Dermis blood vessel endothelial cell (primary cell): ENCODE measurements at places on chromosomes 7 and 10.

- DNase-seq = no peak
Observed at GRCh38 chr10:132919374-132920100, 22.8 kb downstream of the CFAP46 start.

- no peak for DNase-seq
Observed at GRCh38 chr10:73863039-73863817, 11.1 kb downstream of the CAMK2G start.

GRCh38 chr10:128739930-128740329 is 613.7 kb upstream of the MKI67 start:
- no peak for DNase-seq

DNA sequence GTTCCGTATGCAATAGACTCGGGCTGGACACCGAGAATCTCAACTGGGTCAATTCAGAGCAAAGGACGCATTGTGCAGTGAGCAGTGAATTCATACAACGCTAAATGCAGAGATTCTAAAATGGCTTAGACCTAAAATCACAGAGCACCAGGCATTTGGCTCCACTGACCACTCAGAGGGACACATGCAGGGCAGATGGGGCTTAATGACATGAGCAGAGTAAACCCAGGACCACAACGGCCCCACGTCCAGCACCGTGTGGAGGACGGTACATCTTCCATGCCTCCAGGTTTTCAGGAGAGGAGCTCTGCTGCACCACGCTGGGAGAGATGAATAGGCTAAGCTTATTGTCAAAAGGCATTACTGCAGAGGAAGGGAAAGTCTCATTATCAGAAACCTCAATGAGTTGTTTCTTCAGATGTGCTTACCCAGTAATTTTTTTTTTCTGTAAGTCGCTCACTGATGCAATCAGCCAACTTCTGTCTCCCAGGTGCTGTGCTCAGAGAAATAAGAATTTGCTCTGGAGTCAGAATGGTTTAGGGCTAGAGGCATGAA is 555.0 kb downstream of the PTPRN2 start:
- no peak for DNase-seq

GRCh38 chr10:12448729-12449391 is 99.5 kb downstream of the CAMK1D start:
- DNase-seq = peak; percentile 7

GRCh38 chr10:79066411-79067240 is 2.1 kb upstream of the ZMIZ1 start:
- peak; percentile 41 for DNase-seq

DNA sequence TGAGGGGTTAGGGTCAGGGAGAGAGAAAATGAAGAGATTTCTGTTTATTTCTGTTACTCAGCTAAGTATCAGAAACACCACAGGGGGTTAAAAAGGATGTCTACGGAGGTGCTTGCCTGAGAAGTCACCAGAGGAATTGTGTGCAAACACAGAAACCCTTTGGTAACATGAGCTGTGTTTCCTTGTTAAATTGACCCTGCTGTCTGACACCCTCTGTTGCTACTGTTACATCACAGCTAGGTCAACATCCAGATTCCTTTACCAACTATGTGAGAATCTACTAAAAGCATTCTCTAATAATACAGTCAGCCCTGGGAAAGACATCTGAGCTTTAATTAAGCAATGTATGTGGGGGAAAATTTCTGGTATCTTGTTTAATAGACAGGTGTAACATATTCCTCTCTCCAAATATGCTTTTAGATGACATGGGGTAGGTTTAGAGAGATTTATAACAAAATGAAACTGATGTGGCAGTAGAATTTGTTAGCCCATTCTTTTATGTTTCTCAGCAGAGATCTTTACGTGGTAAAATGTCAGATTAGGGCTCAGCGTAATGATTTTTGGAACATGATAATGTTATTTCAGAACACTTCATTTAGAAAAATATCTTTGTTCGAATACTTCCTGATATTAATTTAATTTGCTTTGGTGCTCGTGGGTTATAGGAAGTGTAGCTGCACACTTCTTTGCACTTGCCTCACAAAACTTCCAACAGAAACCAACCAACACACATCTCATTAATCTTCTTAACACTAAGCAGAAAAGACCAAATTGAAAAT is 168.0 kb upstream of the AHR start:
- DNase-seq = peak; percentile 68

- DNase-seq = no peak
Observed at GRCh38 chr10:72007246-72007892, 43.2 kb downstream of the CHST3 start.

GRCh38 chr10:126846959-126847358 is 58.3 kb upstream of the DOCK1 start:
- no peak for DNase-seq

- DNase-seq = no peak
Observed at GRCh38 chr10:62650411-62650810, 154.1 kb upstream of the ADO start.

DNA sequence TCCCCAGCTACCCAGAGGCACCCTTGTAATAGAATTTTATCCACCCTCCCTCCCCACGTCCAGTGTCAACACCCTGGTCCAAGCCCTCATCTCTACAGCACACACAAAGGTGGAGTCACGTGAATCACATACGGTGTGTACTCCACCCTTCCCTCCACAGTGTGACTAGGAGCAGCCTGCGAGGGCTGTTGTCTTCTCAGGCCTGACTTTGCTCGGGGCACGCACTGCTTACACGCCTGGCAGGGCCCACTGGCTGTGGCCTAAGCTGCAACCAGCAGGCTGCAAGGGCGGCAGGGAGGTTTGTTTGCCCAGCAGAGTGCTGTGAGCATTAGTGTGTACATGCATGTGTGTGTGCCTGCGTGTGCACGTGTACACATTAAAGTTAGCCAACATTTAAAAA is 93.7 kb downstream of the COBL start:
- DNase-seq = no peak

DNA sequence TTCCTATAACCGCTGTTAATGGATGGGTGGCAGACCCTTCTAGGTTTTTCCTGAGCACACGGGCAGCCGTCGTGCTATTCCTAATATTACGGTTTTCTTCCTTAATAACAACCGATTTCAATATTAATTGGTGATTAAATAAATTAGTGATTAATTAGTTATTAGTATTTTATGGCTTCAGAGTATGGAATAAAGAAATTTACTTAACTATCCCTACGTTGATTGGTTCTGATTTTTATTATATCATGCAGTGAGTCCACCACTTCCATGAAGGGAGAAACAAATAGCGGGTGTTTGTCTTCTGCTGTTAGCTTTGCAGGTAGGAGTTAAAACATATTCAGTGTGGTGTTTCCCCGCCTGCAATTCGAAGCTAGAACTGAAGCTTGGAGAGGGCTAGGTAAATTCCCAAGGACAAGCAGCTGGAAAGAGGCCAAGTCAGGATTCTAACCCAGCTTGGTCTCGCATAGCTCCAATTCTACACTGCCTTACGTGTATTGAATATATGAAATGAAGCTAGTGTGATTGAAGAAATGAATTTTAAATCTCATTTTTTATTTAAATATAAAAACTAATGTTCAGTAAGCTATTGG is 928 bp upstream of the CSTF2T start:
- DNase-seq = peak; percentile 42

DNA sequence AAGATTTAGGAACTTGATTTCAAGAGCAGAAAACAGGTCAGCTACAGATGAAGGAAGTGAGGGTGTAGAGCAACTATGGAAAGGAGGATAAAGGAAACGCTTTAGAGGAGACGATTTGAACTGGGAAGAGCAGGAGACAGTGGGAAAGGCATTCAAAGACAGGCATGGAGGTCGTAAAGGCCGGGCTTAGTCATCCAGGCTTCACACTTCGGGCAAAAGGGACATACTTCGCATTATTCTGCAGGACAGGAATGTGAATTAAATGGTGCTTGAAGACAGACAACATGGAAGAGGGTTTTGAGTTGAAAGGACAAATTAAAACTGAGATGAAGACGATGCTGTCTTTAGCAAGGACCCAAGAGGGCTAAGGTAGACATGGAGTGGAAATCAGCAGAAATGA is 8.1 kb downstream of the FAM171A1 start:
- DNase-seq = peak; percentile 39

- DNase-seq = no peak
Observed at GRCh38 chr10:1540144-1540543, 197.2 kb downstream of the ADARB2 start.

GRCh38 chr10:28711776-28712175 is 34.5 kb downstream of the BAMBI start:
- no peak for DNase-seq

- DNase-seq = no peak
Observed at GRCh38 chr10:1244493-1244892, 188.3 kb downstream of the WDR37 start.

- no peak for DNase-seq
Observed at GRCh38 chr10:50917486-50917885, 32.1 kb upstream of the A1CF start.

- DNase-seq = no peak
Observed at GRCh38 chr10:88386204-88386788, 196.8 kb downstream of the RNLS start.

GRCh38 chr10:4981722-4982471 is 18.7 kb downstream of the AKR1C1 start:
- peak; percentile 70 for DNase-seq

- peak; percentile 14 for DNase-seq
Observed at GRCh38 chr10:11713186-11713743, 28.9 kb upstream of the ECHDC3 start.

DNA sequence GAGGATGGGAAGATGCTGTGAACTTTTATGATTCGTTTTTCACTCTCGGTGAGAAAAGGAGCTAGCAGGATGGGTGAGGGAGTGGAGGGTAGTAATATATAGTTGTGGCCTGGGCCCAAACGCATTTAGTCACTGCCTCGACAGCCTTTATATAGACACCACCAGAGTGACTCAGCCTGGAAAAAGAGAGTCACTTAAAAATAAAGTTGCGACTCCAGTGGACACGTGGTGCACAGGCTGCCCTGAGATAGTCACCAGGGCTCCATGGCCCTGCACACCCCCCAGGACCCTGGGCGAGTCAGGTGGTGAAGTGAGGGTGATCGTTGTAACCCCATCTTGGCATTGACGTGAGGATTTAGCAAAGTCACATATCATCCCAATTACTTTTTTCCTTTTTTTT is 106.7 kb downstream of the CUX1 start:
- peak; percentile 53 for DNase-seq

- DNase-seq = no peak
Observed at GRCh38 chr10:87651801-87652200, 7.9 kb upstream of the PAPSS2 start.

DNA sequence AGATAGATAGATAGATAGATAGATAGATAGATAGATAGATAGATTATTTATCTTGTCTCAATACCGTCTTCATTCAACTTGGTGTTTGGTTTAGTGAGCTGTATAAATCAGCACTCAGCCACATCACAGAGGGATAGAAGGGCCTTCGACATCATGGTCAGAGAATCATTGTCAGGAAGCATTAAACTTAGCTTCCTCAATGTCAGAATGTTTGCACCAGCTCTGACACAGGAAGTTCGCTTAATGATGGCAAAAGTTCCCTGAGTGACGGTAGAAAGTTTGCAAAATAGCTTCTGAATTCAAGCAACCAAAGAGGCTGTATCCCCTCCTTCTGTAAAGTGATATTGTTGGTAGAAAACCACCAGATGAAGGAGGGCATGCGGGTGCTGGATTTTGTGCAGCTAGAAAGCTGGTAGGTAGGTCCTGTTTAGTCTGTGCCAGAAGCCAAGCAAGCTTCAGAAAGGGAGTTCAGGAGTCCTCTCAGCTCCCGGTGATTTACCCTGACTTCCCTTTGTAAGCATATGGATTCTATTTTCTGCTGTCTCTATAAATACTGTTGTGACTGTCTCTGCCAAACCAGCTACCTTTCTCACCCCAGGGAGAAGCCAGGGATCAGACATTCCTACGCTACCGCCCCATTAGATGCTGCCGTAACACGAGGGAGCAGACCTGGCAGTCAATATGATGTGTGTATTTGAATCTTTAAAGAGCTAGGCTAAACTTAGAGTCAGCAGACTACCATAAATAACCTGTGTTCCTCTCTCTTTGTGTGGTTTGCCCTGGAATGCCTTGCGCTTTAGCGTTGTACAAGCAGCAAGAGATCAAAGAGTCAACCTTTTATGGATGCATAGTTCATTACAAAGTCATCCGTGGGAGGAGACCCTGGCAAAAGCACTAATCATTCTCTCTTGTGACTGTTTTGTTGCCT is 200.5 kb upstream of the KIAA1217 start:
- DNase-seq = no peak

DNA sequence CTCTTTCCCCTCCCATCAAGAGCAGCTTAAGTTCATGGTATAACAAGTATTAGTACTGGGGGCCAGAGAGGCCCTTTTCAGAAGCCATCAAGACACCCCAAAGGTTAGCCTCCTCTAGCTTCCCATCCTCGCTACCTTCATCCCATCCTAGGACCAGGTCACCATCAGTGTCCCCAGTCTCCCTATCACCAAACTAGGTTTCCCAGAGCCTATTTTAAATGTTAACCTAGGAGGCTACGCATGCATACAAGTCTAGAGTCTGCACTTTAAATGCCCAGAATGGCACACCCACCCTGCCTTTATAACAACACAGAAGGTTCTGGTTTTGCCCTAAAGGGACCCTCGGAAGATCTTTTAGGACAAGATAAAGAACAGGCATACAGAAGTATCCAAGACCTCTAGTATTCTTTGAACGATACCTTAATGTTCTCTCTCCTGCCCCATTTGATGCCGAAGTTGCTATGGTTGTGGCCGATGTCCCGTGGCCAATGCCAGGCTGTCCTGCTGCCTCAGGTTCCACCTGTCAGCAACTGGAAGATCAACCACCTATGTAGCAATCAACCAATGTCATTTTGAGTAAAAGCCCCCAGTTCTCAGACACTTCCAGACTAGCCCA is 2.2 kb downstream of the GPRIN2 start:
- DNase-seq = no peak

DNA sequence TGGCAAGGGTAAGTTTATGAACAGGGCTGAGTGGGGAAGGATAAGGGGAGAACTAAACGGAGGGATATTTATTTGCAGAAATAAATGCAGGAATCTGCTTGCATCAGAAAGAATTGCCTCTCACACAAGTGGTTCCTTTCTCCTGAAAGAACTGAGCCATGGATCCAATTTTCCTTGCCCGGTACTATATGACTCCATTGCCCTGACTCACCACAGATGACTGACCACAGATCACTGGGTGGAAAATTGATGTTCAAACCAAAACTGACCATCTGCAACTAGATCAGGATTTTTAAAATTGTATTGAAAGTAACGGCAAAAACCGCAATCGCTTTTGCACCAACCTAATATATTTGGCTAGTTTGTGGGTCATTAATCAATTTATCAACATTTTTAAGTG is 6.2 kb upstream of the MACC1 start:
- no peak for DNase-seq

DNA sequence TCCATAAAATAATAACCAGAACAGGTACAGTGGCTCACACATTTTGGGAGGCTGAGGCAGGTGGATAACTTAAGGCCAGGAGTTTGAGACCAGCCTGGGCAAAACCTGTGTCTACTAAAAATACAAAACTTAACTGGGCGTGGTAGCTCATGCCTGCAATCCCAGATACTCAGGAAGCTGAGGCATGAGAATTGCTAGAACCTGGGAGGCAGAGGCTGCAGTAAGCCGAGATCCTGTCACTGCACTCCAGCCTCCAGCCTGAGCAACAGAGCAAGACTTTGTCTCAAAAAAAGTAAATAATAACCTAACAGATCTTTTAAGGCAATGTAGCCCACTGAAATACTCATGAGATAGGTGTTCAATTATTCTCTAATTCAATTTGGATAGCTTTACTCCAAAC is 107.1 kb upstream of the ASAH2 start:
- DNase-seq = no peak
